ENCODE measurements at places on chromosomes 5 and 9.

GRCh38 chr5:132473019-132473531 is 17.5 kb downstream of the IRF1 start:
- no peak for DNase-seq

DNA sequence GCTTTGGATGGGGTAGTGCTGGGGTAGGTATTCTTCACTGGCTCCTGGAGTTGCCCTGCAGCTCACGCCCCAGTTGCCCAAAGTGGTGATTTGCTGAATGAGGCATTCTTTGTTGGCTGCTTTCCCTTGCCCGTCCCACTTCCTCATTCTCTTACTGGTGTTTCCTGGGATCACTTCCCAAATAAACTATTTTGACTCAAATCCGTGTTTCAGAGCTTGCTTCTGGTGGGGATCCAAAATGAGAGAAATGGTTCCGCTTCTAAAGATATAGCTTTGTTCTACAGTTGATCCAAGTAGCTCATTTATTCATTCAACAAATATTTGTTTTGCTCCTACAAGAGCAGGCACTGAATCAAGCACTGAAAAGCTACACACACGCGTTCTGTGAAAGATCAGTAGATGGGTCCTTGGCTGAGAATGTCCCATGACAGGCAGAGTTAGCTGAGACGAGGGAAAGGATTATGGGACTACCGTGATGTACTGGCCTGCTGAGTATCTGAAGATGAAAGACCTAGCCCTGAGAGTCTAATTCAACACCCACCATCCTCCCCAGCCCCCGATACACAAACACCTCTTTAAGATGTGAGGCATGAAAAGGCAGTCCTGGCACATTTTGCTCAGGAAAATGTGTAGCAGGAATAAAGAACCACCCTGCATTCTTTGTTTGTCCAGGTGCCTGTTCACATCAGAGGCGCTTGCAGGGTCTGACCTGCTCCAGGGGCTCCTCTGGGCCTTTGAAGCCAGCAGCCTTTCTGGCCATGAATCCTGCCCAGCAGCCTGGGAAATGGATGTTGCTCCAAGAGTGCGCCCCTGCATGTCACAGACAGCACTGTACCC is 143.1 kb upstream of the RANBP3L start:
- peak; percentile 72 for DNase-seq

DNA sequence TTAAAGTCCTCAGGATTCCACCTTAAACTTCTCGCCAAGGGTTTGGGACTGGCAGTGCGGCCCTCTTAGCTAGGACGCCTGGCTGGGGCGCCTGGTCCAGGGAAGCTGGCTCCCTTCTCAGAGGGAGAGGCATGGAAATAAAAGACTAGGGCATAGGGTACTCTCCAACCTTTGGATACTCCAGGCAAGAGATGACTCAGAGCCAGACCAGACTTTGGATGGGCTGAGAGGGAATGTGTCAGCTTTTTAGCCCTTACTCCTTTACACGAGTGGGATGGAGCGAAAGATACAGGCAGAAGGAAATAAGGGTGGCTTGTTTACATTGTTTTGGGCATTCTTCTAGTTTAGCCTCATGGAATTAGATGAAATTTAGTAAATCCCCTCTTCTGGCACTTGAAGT is 48.2 kb downstream of the IL31RA start:
- DNase-seq = no peak

- DNase-seq = no peak
These were observed 1652.3 kb upstream of the WWC1 start for GRCh38 chr5:166639151-166639550.

- DNase-seq = peak; percentile 35
These were observed 58.6 kb downstream of the VCAN start for GRCh38 chr5:83530193-83530592.

DNA sequence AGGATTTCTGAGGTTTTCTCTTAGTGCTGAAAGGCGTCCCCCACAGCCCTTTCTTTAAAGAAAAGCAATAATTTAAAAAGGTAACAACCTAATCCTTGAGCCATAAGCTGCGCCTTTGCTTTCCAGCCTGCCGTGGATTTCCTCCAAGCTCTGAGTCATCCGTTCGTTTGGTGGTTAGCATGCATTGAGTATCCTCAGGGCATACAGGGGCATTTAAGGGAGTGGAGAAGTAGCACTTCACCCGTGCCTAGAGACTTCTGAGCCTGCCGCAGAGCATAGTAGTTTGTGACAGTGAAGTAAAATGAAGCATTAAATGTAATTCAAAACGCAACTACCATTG is 892 bp upstream of the TNC start:
- DNase-seq = peak; percentile 93

DNA sequence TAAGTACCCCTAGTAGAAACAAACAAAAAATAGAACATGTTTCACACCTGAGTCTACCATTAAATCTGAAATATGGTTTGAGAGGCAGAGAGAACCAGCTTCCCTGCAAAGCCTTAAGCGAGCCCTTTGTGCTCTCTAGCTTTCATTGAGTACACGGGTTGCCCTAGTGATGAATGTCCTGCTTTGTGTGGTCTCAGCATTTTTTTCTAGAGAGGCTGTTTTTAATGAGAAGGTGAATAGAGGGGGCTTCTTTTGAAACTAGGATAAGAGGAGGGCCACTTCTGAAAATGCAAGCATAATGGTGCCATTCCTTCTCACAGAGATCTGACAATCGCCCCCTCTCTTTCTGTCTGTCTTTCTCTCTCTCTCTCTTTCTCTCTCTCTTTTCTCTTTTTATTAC is 131.3 kb downstream of the MACIR start:
- no peak for DNase-seq

- peak; percentile 96 for DNase-seq
These were observed 411.1 kb downstream of the ACTL7B start for GRCh38 chr9:108444400-108445358.

- no peak for DNase-seq
These were observed 49.4 kb downstream of the TARS1 start for GRCh38 chr5:33490071-33490665.

DNA sequence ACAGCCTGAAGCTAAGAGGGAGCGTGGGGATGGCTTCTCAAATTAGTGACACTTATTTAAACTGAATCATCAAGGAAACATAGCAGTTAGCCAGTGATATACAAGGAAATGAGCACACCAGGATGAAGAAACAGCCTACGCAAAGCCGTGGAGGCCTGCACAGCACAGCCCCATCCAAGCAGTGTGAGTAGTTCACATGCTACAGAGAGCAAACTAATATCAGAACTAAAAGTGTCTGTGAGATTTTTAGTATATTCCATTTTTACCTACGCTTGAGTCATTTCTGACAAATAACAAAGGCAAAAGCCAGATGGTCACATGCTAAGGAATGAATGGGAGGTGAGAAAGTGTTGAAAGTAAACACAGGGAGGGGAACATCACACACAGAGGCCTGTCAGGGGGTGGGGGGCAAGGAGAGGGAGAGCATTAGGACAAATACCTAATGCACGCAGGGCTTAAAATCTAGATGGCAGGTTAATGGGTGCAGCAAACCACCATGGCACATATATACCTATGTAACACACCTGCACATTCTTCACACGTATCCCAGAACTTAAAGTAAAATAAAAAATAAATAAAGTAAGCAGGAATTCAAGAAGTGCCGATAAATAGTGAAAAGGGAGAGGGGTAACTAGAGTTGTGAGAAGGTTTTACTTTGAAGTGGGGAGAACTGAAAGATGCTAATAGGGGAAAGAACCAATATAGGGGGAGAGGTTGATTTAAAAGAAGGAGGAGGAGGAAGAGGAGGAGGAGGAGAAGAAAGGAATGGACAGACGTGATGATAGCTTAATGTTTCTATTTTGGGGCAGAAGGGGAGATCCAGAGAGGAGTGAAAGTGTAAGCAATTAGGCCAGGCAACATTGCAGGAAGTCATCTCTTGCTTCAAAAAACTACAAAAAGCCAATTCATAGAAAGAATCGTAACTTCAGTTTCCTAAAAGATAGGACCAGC is 100.9 kb upstream of the PTGER4 start:
- no peak for DNase-seq

GRCh38 chr9:89309608-89310474 is 1.2 kb upstream of the CKS2 start:
- peak; percentile 6 for DNase-seq

DNA sequence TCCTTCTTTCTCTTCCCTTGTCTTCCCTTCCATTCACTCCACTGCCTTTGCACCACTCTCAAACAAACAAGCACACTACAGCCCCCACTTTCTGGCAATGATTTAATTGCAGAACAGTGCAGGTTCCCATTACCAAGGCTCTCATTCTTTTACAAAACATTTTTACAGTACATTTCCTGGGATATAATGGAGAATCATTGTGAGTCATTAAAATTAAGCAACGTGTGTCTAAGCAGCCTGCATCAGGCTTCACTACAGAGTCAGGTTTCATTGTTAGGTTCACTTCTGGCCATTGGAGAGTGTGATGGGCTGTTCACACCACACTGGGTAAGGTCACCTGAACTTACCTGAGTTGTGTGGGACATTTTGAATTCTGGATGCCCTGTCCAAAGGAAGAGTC is 303.5 kb downstream of the TRIM32 start:
- peak; percentile 47 for DNase-seq
